ENCODE measurements at places on chromosomes 3 and 15.
A peak's percentile ranks its signal among the peaks of the same experiment; 100 is the strongest.

DNA sequence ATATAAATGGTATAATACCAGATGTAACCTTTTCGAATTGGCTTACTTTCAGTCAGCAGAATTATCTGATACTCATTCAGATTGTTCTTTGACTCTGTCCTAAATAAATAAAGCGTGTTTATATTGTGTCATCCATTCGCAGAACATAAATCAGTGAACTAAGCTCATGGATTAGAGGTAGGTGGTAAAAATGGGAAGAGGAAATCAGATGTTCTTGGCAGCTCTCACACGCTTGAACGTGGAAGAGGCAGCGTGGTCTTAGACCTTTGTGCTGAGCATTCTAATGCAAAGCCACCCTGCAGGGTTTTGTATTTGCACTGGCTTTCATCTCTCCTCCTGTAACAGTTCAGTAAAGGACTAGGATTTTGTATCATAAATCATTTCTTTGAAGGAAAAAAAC is 441.4 kb downstream of the GABRG3 start:
- DNase-seq, result no peak

- DNase-seq, result no peak
These were observed 112.8 kb upstream of the BCL6 start for GRCh38 chr3:187858041-187858440.

DNA sequence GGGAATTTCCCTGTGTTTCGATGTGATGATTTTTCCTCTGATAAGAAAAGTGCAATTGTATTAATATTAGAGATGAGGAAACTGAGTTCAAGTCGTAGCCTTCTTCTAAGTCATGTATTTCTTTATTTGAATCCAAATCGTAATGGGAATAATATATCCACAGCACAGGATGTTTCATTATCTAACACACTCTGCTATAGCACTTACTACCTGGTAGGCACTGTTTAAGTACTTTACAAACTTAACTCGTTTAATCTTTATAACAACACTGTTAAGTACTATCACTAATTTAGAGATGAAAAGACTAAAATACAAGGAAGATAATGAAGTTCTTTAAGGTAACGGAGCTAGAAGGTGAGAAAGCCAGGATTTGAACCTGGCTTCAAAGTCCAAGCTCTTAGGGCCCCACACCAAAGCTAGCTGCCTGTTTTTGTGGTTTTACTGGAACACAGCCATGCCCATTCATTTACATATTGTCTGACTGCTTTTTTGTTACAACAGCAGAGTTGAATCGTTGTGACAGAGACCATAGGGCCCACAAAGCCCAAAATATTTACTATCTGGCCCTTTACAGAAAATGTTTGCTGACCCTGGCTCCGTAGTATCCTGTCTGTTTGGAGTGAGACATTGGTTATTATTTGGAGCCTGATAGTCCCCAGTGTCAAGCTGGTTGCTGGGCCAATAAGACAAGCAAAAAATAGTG is 9.6 kb upstream of the ATP13A3 start:
- DNase-seq, result no peak

DNA sequence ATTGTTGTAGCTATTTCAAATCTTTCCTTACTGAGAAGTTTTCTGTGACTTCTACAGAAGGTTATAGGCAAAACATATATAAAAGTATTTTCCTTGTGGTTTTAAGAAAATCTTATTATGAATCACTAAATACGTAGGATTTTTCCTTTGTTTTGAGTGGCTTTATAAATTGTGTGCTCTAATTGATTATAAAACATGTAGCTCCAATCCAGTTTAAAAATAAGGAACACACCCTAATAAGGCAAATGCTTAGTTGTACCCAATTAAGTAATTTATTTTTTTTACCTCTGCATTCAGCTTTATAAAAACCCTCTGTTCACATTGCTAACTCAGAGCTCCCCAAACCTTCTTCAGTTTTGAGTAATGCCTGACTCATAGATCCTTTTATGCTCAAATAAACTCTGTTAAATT is 408.0 kb downstream of the NAALADL2 start:
- DNase-seq, result no peak

DNA sequence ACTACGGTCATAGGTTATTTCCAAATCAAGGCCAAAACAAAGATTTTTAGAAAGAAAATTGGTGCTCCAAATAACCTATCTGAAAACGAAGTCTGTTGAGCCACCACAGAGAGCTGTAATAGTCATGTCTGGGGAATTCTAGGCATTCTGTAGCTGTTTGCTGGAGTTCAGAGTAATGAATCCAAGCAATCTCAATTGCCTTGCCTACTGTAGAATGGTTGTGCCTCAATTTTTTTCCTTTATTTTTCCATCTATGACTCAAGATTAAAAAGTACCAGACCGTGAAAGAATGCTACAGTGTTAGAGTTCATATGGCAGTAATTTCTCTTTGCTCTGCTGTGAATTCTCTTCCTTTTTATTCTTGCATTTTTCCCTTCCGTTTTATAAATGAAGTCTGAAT is 1007.2 kb upstream of the ALCAM start:
- no peak for DNase-seq

DNA sequence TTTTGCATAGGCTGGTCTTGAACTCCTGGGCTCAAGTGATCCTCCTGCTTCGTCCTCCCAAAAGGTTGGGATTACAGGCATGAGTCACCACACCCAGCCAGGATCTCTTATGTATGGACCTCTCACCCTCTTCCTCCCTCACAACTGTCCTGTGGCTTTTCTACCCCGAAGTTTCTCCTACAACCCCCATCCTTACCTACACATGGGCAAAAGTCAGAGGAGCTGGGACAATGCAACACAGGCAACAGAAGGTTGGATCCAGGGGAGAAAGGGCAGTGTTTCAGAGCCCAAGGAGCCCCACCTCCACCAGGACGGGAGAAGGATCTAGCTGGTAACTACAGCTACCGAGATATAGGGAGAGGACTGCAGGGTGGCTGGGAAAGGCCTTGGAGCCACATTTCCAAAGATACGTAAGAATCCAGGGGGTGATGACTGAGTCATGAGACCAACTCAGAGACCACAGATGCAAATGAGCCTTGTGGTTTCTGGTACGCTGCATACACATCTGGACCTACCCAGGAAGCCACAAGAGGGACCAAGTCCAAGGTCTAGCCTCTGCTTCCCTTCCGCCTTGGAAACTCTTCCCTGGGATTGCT is 13.6 kb downstream of the IGDCC4 start:
- no peak for DNase-seq

GRCh38 chr15:80478075-80478474 is 73.9 kb downstream of the ARNT2 start:
- DNase-seq, result no peak

GRCh38 chr15:74537736-74538135 is 3.3 kb upstream of the ARID3B start:
- no peak for DNase-seq

- peak; percentile 22 for DNase-seq
These were observed 172.6 kb downstream of the P3H2 start for GRCh38 chr3:189947948-189948723.

DNA sequence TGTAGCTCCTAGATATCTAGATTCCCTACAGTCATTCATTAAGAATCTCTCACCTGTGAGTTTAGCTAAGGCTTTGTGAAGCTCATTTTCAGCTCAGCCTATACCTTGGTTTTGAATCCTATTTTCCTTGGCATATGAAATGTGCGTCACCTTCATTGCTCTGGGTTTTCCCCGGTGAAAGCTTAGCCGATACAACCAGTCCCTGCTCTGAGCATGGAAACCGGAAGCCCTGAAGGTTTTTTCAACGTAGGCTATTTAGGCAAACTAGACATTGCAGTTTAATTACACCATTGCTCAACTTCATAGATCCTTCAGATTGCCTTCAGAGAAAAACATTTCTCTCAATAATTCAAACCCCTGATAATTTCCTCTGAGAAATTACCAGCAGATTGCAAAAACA is 206.8 kb upstream of the TPRG1 start:
- DNase-seq, result no peak

DNA sequence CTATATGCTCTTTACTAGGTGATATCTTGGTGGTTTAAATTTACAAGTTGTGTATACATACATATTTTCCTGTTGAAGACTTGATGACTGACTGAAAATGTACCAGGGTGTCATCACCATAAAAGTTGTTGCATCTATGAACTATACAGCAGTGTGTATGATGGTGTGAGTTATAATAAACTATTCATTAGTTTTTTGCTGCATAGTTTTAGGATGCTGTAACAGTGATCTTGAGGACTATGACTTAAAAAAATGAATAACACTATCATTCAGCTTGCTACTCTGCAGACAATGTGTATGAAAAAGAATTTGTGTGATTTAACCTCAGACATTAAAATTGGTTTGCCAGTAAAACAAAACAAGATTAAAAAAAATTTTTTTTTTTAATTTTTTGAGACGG is 49.0 kb downstream of the UBE2E2 start:
- no peak for DNase-seq

DNA sequence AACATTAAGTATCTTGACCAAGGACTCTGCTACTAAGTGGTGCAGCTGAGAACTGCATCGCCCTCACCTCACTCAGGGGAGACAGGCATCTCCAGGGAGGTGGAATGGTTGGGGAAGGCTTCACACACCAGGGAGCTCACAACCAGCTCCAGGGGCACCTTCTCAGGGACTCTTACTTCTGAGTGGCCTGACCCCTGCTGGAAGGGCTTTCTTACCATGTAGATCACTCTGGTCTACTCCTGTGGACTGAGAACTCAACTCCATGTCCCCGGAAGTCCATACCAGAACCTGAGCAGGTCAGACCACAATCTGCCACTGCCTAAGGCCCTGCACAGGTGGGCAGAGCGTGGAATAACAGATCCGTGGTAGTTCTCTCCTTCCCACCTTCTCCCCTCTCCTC is 140.5 kb downstream of the TLE3 start:
- DNase-seq, result no peak

DNA sequence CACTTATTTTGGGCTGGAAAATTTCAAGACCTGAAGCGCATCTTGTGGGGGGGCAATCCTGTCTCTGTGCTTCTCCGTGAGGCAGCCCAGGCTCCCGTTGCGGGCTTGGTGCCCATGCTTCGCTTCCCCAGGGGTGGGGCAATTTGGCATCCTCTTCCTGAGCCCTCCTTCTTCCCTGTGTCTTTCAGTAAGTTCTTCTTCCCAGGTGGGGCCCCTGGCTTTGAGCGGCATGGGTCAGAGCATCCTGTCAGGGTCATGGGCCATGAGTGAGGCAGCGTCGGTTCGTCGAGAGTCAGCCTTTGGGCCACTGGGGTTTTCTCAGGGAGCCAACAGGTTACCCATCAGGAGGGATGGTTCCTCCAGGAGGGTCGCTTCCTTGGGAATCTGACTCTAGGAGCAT is 200.7 kb downstream of the UBE3A start:
- DNase-seq, result no peak

DNA sequence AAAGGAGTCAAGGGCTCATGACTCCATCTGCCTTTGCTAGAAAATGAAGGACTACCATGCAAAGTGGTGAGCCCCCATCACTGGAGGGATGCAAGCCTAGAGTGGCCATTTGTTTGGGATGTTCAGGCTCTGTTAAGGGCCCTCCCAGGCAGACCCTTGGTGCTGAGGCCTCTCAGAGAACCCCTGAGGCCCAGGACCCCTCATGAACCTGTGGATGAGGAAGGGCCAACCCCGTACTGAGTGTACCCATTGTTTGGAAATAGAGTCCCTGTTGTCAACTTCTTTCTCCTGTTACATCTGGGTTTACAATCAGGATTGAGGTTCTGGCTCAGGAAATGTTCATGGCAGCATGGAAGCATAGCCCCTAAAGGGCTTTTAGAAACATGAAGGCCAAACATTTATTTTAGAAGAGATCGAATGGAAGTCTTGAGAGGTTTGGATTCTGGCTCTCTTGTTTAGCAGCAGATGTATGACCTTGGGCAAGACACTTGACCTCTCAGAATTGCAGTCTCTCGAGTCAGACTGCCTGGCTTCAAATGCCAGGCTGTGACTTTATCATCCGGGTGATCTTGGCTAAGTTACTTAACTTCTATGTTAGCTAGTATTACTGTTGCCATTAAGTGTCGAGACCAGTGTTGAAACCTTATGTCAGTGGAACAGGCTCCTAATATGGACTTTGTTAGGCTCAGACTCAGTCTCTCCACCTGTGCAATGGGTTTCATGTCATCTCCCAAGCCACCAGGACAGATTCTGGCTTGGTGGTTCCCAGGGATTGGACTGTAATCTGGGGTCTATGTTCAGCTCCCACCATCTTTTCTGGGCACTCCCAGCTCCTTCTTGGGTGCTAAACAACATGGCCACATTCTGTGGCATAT is 12.4 kb downstream of the ITGA11 start:
- no peak for DNase-seq

GRCh38 chr3:188180114-188180513 is 26.2 kb downstream of the LPP start:
- DNase-seq, result no peak

DNA sequence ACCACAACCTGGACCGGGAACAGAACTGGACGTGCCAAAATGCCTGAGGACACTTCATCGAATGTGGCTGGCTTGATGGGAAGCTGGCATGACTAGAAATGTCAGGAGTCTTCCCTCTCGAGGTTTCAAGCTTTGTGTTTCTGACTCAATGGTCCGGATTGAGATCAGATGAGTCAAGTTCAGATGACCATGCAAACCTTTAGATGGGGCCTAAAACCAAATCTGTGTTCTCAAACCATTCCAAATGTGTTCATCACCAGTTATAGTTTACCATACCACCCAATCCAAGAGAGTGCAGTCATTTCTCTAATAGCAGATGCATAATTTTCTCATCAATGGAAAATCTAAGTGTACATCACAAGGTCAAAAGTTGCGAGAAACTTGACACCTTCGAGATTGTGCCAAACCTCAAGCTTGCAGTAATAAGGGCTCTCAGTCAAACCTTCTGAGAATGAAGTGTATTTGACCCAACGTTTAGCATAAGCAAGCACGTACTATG is 369.1 kb downstream of the RORA start:
- no peak for DNase-seq

GRCh38 chr3:39757307-39757706 is 52.1 kb upstream of the MYRIP start:
- DNase-seq, result no peak

Data from CD4-positive, alpha-beta T cell treated with Interleukin-12 subunit alpha and Interleukin-12 subunit beta, for 1 hour (primary cell).